ENCODE measurements at places on chromosomes 4 and X.
A peak's percentile ranks its signal among the peaks of the same experiment; 100 is the strongest.

DNA sequence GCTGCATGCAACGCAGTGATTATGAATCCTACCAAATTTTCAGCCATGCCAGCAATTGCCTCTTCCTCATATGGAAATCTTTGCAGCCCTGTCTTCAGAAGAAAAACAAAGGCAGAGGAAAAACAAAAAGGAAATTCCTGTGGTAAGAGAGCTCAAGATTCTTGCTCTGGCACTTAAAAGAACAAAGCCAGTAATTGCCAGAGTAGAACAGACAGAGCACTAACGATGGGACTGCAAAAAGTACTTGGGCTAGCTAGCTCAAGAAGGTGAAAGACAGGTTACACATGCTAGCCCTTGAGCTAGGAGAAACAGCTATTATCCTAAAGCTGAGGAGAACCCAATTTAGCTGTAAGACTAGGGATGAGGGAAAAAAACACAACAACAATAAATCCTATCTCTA lies 582.3 kb downstream of the KCNIP4 start:
- no peak for ATAC-seq

DNA sequence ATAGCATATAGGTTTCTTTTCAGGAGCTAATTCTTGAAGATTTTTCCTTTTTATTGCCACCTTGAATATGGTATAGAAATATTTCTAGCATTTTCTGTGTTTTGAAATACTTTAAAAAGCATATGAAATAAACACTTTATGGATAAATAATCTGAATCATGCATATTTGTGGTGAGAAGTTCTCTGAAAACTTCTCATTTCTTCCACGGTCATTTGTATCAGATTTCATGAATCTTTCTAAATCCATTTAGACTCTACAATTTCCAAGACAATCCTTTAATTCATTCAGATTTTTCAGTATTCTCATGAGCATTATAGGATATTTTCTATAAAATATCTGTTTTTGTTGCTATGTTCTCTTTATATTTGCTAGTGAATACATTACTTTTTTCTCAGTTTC lies 16.2 kb upstream of the CA5B start:
- ATAC-seq = no peak

DNA sequence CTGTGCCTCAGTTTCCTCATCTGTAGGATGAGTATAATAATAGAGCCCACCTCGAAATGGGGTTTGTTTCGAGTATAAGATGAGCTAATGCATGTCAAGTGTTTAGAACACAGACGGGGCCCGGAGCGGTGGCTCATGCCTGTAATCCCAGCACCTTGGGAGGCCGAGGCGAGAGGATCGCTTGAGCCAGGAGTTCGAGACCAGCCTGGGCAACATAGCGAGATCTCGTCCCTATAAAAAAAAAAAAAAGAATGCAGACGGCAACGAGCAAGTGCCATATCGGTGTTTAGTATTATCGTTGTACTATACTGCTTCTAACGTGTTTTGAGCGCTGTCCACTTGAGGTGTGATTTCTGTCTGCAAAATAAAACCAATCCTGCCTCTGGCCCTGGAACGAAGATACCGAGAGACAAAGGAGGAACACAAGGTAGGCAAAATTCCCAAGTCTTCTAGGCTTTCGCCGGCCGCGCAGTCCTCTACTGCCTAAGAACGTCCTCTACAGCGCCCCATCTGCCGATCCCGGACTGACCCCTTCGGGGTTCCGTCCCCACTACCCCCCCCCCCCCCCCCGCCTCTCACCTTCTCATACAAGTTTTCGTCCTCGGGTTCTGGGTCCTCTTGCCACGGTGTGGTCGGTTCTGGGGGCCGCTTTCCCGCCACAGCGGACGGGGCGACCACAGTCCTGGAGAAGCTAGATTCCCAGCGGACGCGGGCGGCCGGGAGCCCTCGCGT lies 442 bp downstream of the NDUFB11 start:
- peak; percentile 13 for ATAC-seq

DNA sequence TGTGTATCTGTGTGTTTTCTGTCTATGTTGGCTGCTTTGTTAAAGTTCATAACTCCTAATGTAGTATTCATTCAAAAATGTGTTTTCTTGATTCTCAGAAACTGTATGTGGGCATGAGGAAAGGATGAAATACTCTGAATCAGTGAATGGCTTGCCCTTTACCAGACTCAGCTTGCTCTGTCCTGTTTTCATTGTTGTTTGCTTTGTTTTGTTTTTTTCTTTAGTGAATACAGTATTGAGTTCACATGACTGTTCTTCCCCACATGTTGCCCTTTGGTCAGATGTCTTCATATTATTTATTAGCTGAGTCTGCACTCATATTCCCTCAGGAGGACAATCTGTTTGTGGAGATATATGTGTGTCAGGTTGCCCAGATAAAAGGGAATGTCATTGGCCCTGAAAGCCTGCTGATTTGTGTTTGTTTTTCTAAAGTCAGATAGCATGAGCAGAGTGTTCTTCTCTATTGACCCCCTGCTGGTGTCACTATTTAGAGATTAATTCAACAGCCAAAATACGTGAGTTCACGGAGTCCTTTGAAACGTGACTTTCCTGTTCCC lies 1184.4 kb downstream of the RPA4 start:
- no peak for ATAC-seq

DNA sequence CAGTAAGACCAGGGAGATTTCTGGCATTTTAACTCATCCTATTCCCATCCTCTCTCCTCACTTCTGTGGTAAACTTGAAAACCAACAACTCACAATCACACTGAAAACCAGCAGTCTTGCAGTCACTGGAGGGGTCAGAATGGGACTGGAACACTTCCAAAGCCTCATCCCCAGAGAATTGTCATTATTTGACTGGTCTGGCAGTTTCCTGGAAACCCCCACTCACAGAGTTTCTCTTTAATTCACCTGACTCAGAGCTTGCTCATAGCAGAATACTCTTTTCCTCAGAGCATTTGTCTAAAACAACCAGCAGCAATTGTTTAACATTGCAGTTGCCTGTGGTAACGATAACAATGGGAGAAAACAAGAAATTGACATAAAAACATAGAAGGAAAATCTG lies 7.3 kb upstream of the RAB9B start:
- ATAC-seq = no peak
